ENCODE measurements at places on chromosomes 6 and 20.

DNA sequence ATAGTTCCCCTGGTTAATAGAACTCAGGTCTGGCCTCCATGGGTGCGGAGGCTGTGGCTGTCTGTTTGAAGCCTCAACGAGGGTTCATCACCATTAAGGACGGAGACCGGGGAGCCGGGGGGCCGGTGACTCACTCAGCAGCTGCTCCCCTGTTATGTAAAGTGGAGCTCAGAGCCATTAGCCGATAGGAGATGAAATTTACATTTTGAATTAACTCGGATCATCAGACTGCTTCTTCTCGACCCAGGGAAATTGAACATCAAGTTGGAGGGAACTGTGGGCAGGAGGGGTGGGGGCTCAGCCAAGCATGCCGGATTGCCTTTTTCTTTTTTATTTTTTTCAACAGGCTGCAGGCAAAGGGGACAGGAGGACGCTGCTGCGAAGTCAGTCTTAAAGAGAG, 12.3 kb downstream of the PCK1 start:
- DNase-seq = no peak

GRCh38 chr20:10924644-10925201, 250.9 kb upstream of the JAG1 start:
- no peak for DNase-seq

GRCh38 chr6:56079751-56080540, 167.4 kb downstream of the COL21A1 start:
- no peak for DNase-seq

GRCh38 chr20:58494923-58495622, 20.1 kb downstream of the APCDD1L start:
- no peak for DNase-seq

- DNase-seq = no peak
Observed at GRCh38 chr20:32506721-32507120, 78.4 kb downstream of the NOL4L start.

DNA sequence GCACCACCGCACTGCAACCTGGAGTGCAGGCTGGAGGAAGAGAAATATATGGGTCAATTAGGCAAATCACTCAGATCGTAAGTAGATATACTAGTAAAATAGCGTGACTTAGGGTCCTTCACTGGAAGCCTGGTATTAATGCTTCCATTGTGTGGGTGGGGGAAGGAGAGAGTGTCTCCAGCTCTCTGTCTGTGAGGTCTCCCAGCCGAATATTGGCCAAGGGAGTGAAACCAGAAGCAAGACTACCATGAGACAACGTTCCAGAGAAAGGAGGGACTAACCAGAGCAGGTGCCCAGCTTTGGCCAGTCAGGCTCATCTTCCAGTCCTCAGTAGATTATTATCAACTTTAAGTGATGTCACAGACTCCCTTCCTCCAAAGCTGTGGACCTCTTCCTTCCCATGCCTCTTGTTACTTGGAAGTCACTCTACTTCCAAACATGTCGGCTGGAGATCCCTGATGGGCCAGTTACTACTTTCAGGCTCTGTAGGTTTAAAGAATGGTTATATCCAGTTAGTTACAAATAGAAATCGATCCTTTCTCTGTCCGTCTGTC, 28.8 kb downstream of the MTHFD1L start:
- no peak for DNase-seq

DNA sequence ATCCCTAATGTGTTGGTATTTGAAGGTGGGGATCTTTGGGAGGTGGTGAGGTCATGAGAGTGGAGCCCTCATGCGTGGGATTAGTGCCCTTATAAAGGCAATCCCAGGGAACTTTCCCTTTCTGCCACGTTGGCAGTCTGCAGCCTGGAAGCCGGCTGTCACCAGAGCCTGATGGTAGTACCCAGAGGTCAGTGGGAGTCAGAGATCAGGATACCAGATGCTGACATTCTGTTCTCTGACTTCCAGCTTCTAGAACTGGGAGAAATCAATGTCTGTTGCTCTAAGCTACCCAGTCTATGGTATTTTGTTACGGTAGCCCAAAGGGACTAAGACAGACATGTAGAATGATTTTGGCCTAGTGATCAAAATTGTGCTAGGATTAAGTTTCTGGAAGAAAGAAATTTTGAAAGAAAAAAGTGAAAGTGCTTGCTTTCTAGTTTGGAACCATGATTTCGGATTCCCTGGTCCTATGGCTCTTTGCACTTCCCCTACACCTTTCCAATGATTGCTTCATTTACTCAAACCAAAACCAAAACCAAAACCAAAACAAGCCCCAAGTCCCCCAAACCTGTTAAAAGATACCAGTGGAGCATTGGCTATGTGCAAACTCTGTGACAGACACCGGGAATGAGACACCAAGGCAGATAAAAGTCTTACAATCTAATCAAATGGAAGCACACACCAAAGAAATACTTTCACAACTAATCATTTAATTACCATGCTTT, 173.7 kb upstream of the ZNF217 start:
- DNase-seq = no peak
